ENCODE measurements at places on chromosomes 7 and 10.

DNA sequence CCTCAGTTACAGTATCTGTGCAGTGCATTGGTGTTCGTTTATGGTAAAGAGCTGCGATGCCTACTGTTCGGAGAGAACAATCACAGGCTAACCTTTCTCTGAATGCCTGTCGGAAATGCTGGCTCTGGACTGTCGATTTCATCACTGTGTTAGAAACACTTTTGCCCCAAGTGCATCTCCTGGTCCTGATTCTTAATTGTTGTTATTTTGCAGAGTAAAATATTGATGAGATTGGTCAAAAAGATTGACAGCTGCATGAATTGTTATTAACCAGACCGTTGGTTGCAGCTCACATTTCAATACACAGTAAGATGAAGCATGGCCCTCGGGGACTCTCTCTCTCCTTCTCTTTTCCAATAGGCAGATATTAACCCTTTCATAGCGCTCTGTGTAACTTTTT is 557.4 kb upstream of the ADARB2 start:
- DNase-seq: no peak

DNA sequence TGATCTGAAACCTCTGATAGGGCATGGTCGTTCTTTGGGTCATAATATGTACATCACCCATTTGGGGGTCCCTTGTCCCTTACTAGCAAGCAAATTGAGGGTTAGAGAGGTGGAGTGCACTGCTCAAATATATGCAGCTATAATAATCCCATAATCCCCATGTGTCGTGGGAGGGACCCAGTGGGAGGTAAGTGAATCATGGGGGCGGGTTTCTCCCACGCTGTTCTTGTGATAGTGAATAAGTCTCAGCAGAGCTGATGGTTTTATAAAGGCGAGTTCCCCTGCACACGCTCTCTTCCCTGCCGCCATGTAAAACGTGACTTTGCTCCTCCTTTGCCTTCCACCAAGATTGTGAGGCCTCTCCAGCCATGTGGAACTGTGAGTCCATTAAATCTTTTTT is 262.7 kb downstream of the BMPER start:
- DNase-seq: no peak

DNA sequence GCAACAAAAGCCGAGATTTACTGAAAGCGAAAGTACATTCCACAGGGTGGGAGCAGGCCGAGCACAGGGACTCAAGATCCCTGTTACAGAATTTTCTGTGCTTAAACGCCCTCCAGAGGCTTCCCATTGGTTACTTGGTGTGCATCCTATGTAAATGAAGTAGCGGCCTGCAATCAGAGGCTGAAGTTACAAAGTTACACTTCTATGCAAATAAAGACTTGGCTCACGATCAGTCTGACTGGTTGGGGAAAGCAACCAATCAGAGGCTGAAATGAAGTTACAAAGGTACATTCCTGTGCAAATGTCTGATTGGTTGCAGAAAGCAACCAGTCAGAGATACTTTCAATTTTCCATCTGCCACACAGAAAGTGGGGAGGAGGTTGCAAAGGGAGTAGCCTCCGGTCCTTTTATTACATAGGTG is 4.1 kb downstream of the ACBD7 start:
- DNase-seq: peak; percentile 92

GRCh38 chr7:115229401-115230105 is 307.7 kb downstream of the MDFIC start:
- no peak for DNase-seq

DNA sequence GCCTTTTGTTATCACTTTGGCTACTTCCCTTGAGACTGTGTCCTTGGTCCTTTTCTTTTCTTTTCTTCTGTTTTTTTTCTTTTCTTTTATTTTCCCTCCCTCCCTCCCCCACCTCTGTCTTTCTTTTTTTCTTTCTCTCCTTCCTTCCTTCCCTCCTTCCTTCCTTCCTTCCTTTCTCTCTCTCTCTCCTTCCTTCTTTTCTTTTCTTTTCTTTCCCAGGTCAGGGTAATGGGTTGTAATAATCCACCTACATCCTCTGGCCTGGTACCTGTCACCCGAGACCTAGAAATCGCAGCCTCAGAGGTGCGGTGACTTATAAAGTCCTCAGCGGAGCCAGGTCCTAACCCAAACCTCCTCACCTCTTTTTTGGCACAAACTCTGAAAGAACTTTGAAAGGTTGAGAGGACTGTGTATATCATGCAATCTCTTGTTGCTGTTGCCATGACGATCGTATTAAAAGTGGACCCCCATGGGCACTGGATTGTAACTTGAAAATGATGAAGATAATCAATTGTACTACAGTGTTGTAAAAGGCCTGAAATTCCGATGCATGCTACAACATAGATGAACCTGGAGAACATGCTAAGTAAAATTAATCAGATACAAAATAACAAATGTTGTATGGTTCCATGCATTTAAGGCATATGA is 140.7 kb upstream of the AGK start:
- no peak for DNase-seq

DNA sequence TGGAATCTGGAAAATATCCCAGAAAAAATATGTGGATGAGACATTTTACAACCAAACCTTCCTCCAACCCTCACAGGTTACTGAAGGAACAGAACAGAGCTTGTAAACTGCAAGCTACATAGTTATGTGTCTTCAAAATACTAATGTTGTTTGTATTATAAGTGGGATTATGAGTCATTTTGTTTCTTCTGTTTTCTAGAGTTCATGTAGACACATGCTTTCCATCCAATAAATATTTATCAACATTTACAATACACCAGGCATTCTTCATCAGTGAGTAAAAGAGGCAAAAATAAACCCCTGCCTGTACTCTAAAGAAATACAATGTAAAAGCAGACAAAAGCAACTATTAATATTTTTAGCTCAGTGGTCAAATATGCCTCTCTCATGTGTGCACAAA is 38.0 kb upstream of the TES start:
- DNase-seq: no peak

DNA sequence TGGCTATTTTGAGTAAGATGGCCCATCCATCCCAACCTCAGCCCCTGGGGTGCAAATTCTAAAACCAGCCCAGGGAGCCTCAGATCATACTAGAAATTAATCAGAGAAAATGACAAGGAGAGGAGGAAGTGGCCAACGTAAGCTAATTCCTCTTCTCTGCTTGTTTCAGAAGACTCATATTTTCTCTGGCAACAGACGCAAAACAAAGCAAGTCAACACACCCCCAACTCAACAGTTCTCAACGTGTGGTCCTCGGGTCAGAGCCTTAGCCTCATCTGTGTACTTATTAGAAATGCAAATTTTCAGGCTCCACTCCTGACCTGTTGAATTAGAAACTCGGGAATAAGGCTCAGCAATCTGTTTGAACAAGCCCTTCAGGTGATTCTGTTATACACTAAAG is 413.9 kb upstream of the AUTS2 start:
- DNase-seq: no peak

DNA sequence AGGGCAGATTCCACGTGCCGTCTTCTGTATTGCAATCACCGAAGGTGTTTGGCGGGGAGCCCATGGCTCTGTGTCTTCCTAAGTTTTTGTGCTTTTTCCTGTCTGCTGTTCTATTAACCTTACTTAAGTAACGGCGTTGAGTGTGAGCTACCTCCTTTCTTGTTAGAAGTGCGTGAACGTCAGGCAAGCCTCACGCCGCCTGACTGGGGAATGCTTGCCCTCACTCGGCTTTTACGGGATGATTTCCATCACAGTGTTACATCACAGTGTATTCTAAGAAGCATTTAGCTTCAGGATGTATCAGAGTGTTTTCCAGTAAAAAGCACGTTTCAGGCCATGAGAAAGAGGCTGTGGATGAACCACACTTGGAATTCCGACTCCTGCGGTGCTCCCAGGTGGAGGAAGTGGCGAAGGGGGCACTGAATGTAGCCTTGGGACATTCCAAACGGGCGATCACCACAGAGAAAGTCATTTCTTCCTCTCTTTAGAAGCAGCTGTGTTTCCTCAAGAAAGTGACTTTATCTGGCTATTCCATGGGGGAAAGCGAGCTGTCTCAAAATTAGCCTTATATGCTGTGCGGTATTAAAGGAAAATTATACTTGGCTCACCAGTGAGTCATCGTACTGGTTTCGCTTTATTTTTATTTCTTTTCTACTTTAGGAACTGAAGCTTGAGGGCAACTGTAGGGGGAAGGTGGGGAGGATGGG is 290.7 kb downstream of the KLF6 start:
- DNase-seq: no peak

DNA sequence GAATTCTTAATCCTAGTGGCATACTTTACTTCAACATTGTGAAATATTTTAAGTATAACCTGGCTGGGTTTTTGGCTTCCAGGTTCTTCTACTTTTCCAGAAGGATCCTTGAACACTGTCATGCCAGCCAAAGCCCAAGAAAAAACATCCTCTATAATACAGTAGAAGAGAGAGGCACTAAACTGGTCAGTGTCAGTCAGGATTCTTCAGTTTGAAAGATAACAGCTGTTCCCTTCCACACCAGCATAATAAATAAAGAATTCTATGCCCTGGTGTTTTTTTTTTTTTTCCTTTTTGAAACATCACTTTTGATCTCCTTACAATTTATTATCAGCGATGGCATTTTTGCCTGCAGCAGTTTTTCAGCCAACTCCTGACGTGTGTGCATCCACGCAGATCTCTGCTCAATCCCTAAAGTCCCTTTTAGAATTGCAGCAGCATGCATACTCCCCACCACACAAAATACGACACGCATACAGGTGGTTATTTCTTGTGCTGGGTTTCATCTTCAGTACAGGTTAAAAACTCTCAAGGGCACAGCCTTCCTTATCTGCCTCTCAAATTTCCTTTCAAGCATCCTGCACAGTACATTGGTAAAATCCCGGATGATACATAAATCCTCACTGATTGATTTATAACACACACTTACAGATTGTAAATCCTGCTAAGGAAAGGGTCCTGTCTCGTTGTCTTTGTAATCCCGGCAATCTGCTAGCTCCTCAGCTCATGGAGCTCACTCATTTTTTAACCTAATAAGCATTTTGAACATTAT is 100.2 kb downstream of the TPK1 start:
- DNase-seq: no peak

- DNase-seq: peak; percentile 70
Observed at GRCh38 chr10:58579011-58579655, 66.5 kb downstream of the BICC1 start.

DNA sequence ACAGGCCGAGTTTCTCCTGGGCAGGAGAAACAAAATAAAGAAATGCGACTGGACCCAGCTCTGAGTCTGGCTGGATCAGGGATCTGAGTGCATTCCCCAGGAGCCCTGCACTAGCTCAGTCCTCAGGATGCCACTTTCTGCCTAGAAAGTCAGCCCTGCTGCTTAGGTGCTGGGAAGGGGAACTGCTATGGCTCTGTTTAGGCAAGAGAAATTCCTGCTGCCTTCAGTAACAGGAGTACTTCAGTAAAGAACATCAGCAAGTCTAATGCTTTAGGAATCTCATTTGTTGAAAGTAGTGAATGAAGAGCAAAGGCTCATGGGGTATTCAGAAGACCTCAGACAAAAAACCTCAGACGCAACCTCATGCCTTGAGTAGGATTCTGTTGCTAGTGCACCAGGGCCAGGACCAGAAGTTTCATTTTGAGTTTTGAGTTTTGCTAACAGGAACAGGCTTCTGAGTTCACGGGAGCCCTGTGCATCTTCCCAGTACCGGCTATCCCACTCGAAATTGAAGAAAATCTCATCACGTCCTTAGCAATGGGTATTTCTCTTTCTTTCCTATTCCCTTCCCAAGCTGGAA is 170.8 kb upstream of the CDCA7L start:
- no peak for DNase-seq

- no peak for DNase-seq
Observed at GRCh38 chr10:17965649-17966235, 14.0 kb downstream of the SLC39A12 start.

GRCh38 chr10:70616761-70617160 is 14.2 kb upstream of the PRF1 start:
- DNase-seq: no peak

GRCh38 chr10:60666221-60666620 is 112.1 kb upstream of the CDK1 start:
- DNase-seq: peak; percentile 10

DNA sequence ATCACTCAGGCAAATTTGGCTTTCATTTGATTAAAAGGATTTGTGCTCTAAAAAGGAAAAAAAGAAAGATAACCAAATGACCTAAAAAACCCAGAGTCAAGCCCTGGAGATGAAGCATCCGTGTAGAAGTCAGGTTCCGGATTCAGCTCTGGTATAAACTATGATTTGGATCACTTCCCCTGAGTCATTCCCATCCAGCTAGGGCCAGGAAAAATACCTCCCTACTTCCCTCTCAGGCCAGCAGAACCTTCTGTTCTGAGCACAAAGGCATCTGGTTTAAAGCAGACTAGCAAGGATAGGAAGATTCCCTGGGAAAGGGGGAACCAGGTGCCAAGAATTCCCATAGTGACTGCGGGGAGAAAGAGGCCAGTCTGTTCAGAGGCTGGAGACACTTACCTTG is 25.7 kb upstream of the NDST2 start:
- no peak for DNase-seq

- no peak for DNase-seq
Observed at GRCh38 chr7:47588704-47589225, 6.9 kb upstream of the TNS3 start.

DNA sequence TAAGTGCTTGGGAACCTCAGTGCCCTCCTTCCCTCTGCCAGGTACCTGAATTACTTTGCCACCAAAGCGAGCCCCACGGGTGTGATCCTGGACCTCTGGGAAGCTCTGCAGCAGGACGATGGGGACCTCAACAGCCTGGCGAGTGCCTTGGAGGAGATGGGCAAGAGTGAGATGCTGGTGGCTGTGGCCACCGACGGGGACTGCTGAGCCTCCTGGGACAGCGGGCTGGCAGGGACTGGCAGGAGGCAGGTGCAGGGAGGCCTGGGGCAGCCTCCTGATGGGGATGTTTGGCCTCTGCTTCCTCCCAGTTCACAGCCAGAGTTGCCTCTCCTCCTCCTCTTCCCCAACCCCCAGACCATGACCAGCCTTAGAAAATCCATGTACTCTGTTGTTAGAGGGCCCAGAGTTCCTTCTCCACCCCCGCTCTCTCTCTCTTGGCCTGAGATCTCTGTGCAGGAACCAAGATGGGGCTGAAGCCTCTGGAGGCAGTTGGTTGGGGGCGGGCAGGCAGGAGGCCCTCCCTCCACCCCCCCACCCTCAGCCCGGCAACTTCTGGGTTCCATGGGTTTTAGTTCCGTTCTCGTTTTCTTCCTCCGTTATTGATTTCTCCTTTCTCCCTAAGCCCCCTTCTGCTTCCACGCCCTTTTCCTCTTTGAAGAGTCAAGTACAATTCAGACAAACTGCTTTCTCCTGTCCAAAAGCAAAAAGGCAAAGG is 19.8 kb upstream of the SLC29A3 start:
- no peak for DNase-seq

GRCh38 chr7:360454-361100 is 70.6 kb downstream of the FOXL3 start:
- no peak for DNase-seq

Measured in AG09309 (cell line).